ENCODE measurements at places on chromosomes 7 and 10.
A peak's percentile ranks its signal among the peaks of the same experiment; 100 is the strongest.

DNA sequence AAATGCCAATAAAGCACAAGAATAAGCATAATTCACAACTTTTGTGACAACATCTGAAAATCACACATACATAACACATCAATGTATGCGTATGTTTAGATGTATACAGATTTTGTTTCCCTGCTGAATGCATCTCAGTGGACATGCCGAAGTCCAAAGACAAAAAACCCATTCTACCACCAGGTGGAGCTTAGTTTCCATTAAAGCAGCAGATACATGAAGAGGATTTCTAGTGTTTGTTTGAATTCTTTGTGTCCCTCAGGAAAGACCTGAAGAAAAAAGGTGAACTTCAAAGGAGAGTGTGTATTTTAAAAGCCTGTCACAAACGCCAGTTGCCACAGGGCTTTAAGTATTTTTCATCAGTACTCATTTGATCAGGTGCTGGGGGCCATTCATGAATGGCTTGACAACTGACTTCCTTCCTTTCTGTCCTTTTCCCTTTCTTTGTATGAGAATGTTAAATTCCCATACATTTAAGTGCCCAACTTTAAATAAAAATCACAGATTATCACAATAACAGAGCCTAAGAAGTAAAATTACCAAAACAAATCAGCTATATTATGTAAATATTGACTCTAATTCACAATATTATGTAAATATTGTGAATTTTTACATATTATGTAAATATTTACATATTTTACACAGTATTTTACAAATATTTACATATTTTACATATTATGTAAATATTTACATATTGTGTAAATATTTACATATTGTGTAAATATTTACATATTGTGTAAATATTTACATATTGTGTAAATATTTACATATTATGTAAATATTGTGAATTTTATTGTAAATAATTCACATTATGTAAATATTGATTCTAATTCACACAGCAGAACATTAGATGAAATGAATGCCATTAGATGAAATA, 343.0 kb downstream of the CRPPA start:
- DNase-seq, result peak; percentile 47

GRCh38 chr7:974172-974571, 1.2 kb downstream of the COX19 start:
- no peak for DNase-seq

DNA sequence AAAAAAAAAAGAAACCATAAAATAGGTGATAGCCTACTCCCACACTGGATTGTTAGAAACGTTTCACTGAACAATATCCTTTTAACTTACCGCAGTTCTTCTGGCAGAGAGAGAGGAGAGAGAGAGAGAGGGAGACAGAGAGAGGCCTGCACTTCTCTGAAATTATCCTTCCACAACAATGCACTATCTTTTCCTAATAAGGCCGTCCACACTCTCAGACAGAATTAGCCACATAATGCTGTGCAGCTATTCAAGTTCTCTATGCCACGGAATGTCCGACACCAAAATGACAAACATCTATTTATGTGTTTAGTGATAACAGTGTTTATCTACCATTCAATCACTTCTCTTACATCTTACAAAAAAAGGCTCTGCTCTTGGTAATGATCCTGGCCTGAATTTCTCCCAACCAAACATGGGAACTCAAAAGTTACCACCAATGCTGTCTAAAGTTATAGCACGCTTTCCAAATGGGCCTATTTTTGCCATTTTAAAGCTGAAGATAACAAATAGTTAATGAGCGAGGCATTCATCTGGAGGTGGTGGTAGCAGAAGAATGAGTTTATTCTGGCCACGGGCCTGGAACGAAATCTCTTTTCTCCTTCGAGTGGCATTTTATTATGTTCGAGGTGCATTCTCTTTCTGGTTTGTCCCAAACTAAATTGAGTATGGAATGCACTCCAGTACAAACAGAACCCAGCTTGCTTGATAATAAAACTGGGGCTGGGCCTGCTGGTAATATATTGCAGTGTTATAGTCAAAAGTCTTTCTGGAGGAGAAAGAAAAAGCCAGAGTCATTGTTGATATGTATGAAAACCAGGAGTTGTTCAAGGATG, 160.2 kb upstream of the SVIL start:
- no peak for DNase-seq

DNA sequence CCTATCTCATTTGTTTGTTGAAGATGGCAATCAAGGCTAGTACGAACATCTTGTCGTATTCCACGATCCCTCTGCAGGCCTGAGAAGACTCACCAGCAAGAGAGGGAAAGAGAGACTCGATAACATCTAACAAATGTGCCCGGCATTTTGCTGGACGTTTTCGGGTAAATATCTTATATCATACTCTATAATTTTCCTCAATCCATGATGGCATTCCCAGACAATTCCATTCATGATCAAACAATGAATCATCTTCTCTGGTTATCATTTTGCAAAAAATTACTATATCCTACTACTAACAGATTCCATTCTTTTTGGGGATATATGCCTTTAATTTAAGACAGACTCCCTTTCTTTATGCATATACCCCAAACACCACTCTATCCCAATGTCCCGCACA, 118.1 kb downstream of the TYW1B start:
- no peak for DNase-seq

- no peak for DNase-seq
Observed at GRCh38 chr10:88245974-88246511, 337.1 kb downstream of the RNLS start.

DNA sequence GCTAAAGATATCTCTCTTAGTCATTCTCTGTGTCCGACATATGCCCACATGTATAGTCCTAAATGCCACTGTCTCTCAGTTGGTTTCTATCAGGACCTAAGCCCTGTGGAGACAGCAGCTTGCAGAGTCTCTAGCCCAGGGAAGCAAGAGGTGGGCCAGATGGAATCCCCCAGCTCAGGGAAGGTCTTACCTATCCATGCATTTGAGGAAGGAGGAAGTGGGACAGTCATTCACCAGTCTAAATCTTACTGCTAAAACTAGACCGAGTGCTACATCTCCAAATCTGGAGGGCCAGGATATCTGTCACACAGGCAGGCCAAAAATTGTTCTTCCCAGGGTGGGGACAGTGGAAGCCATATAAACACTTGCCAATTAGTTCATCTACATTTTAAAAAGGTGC, 26.4 kb upstream of the HERPUD2 start:
- no peak for DNase-seq

DNA sequence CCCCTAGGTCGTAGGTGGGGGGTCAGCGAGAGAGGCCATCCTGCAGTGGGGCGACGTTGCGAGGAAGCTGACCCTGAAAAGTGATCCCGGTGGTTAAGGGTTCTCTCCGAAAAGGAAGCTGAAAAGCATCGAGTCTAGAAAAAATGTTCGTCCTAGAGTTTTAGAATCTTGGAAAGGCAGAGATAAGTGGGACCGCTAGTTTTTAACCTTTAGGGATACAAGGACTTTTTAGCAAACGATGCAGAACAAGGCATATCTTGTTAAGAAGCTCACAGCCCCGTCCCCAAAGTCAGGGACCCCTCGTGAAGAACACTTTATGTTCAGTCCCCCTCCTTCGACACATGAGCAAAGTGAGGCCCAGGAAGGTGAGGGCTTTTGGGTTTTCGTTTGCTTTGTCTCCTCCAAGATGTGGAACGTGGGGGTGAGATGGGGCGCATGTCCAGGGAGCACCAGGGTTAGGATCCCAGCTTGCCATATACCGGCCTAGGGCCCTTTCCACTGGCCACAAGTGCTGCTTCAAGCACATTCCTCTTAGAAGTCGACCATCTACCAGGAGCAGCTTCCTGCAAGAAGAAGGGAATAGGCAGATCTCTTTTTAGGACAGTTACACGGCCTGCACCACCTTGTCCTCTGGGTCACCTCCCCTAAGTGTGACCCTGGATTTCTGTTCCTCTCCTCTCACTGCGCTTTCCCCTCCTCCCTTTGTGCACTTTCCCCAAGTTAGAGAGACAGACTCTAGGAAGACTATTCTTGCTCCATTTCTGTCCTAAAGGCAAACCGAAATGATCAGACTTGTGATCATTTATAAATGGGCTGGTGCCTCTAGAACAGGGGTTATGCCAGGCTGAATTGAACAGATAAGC, 969 bp downstream of the SLC35G1 start:
- no peak for DNase-seq

DNA sequence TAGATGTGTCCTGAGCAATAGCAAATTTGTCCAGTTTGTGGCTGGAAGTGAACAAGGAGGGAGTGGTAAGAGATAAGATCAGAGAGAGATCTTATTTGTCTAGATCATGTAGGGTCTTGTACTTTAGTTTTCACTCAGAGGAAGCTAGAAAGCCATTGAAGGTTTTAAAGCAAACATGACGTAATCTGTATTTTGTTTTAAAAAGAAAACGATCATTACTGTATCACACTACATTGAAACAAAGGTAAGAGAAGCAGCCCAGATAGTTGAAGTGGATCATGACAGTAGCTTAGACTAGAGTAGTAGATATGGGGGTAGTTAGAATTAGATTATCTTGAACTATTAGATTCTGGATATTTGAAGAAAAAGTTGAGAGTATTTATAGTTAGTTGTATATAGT, 23.6 kb upstream of the ZNF804B start:
- DNase-seq, result no peak

All from putamen (tissue), 1 donor.